Tibial nerve (tissue), 4 donors: ENCODE measurements at places on chromosomes 11 and 22.

GRCh38 chr22:26362471-26362870 is 66.6 kb upstream of the ASPHD2 start:
- H3K4me1 ChIP-seq = peaks cover 3% of the 10 kb centered on the region
- no peak overlapping the region for H3K27ac ChIP-seq
- no peaks in the 10 kb centered on the region for H3K27me3 ChIP-seq
- H3K4me3 ChIP-seq = no peak overlapping the region
- no peaks in the 10 kb centered on the region for H3K36me3 ChIP-seq

- no peak overlapping the region for H3K27ac ChIP-seq
- no peaks in the 10 kb centered on the region for H3K36me3 ChIP-seq
- no peaks in the 10 kb centered on the region for H3K4me1 ChIP-seq
These were observed 59.9 kb downstream of the APIP start for GRCh38 chr11:34856251-34856650.

DNA sequence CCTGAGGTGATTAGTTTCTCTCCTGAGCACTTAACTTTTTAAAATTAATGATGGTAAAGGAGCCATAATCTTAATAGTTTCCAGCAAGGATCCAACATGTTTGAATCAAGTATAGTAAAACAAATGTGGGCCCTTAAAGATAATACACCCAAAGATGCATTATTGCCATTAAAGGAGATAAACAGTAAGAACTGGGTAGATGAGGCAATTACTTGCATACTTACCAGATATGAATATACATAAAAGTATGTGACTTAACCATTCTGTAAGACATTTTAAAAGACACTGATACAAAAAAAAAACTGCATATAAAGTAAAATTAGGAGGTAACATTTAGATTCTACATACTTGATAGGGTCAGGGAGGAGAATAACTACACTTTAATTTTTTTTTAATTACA is 48.2 kb downstream of the CADM1 start:
- no peaks in the 10 kb centered on the region for H3K27me3 ChIP-seq
- peaks cover 10% of the 10 kb centered on the region for H3K4me1 ChIP-seq
- H3K36me3 ChIP-seq = no peaks in the 10 kb centered on the region
- no peak overlapping the region for H3K4me3 ChIP-seq

DNA sequence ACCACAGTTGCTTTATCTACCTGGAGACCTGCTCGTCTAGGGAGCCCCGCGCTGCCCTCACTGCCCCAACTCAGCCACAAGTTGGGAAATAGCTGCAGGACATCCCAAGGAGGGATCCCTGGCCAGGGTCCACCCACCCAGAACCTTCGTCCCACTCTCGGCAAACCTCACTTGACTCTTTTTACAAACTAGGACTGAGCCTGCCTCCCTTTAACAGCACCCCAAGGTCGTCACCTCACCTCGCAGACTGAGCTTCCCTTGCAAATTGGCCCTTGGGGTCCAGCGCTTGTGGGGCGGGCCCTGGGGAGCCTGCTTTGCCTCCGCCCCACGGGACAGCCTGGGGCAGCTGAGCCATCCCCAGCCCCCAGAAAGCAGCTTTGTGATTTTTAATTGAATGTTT is 1505.8 kb downstream of the TBC1D22A start:
- H3K4me1 ChIP-seq = no peaks in the 10 kb centered on the region
- no peak for DNase-seq
- H3K36me3 ChIP-seq = no peaks in the 10 kb centered on the region
- no peaks in the 10 kb centered on the region for H3K27me3 ChIP-seq
- no peak overlapping the region for H3K27ac ChIP-seq
- H3K4me3 ChIP-seq = no peak overlapping the region

DNA sequence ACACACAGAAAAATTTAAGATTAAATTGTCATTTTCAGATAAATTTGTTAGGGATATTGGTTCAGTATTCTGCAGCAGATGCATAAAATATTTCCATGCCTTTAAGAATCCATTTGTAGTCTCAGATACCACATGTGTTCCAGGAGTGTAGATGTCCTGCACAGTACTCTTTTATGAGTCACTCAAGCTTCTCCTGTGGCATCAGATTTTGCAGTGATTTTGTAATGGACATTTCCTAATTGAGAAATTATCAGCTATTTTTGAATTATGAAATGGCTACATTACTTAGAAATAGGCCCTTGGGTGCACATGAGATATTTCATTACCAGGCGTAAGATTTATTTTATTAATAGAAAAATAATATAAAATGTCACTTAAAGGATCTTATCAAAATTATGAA is 18.9 kb downstream of the MMP3 start:
- no peaks in the 10 kb centered on the region for H3K36me3 ChIP-seq
- no peak overlapping the region for H3K27ac ChIP-seq
- no peaks in the 10 kb centered on the region for H3K4me1 ChIP-seq
- no peak overlapping the region for H3K4me3 ChIP-seq
- DNase-seq = no peak

GRCh38 chr22:29346659-29347058 is 31.2 kb upstream of the RASL10A start:
- no peak for DNase-seq
- no peak overlapping the region for H3K4me3 ChIP-seq
- H3K4me1 ChIP-seq = no peaks in the 10 kb centered on the region
- peaks cover 100% of the 10 kb centered on the region for H3K36me3 ChIP-seq
- H3K27ac ChIP-seq = peak overlapping the region; percentile 60

DNA sequence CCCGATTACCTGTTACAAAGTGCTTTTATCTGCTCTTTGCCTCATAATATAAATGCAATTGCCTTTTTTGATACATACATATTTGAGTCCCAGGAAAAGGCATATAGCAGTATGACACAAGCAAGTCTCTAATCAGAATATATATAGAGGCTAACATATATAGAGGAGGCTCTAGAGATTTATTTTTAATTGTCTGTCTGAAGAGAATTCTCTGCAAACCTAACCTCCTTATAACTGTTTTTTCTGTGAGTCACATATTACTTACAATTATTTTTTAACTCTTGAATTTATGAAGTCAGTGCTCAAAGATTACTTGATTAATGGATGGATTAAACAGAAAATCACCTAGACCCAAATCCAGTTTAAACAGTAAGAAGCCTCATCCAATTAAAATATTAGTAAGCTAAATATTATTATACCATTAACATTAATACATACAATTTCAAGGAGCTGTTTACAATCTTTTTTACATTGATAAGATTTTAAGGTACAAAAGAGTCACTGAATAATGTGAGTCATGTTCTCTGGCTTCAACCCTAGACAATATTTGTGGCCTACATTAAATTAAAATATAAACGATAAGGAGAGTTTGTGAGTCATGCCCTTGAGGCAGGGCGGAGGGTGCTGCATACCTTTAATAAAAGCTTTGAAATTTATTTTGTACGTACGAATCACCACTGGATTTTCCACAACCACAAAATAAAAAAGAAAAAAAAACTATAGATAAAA is 19.2 kb upstream of the MMP13 start:
- no peak overlapping the region for H3K4me3 ChIP-seq
- no peak for DNase-seq
- no peaks in the 10 kb centered on the region for H3K27me3 ChIP-seq
- no peaks in the 10 kb centered on the region for H3K4me1 ChIP-seq
- H3K36me3 ChIP-seq = no peaks in the 10 kb centered on the region

- peak overlapping the region; percentile 57 for H3K4me3 ChIP-seq
- peak overlapping the region; percentile 70 for H3K27ac ChIP-seq
- peaks cover 10% of the 10 kb centered on the region for H3K4me1 ChIP-seq
- H3K36me3 ChIP-seq = peaks cover 15% of the 10 kb centered on the region
- DNase-seq = no peak
These were observed 3.1 kb downstream of the FAM180B start for GRCh38 chr11:47589584-47589976.

DNA sequence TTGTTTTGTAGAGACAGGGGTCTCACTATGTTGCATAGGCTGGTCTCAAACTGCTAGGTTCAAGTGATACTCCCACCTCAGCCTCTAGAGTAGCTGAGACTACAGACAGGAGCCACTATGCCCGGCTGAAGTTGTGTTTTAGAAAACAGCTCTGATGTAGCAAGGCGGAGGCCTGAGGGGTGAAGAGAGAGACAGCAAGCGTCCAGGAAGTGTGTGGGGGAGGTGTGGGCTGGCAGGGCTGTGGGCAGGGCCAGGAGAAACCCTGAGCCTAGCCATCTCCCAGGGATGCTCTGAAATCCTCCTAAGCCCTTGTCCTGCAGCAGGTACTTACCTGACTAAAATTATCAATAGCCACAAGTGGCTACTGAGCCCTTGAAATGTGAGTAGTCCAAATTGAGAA is 16.1 kb upstream of the RPS3 start:
- DNase-seq = no peak
- H3K27me3 ChIP-seq = no peaks in the 10 kb centered on the region
- no peaks in the 10 kb centered on the region for H3K36me3 ChIP-seq
- H3K4me1 ChIP-seq = no peaks in the 10 kb centered on the region
- no peak overlapping the region for H3K27ac ChIP-seq

DNA sequence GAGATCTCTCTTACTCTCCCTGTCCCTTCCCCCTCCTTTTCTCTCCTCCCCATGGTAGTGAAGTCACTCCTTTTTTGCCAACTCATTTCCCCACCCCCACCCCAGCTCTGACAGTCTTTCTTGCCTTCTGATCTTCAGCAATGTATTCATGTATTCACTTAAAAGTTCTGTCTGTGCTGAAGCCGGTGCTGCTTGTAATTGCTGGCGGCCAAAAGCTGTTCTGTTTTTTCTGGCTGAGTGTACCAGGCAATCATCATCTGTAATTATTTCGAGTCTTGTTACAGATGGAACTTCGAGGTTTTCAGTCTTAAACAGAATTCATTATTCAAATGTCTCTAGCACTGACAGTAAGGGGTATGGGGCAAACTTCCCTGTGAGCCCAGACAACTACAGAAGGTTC is 99.5 kb downstream of the SPATA19 start:
- H3K27ac ChIP-seq = no peak overlapping the region
- no peaks in the 10 kb centered on the region for H3K27me3 ChIP-seq
- H3K36me3 ChIP-seq = no peaks in the 10 kb centered on the region

GRCh38 chr11:73363147-73363546 is 13.1 kb upstream of the RELT start:
- H3K4me3 ChIP-seq = no peak overlapping the region
- peaks cover 6% of the 10 kb centered on the region for H3K4me1 ChIP-seq
- no peaks in the 10 kb centered on the region for H3K27me3 ChIP-seq
- DNase-seq = no peak
- no peak overlapping the region for H3K27ac ChIP-seq

- DNase-seq = peak; percentile 21
- no peak overlapping the region for H3K4me3 ChIP-seq
- no peaks in the 10 kb centered on the region for H3K27me3 ChIP-seq
- no peaks in the 10 kb centered on the region for H3K4me1 ChIP-seq
These were observed 28.5 kb upstream of the ALKBH3 start for GRCh38 chr11:43852057-43852636.

GRCh38 chr11:1202776-1203504 is 19.9 kb upstream of the MUC5B start:
- peak; percentile 48 for DNase-seq
- H3K27me3 ChIP-seq = peaks cover 33% of the 10 kb centered on the region

DNA sequence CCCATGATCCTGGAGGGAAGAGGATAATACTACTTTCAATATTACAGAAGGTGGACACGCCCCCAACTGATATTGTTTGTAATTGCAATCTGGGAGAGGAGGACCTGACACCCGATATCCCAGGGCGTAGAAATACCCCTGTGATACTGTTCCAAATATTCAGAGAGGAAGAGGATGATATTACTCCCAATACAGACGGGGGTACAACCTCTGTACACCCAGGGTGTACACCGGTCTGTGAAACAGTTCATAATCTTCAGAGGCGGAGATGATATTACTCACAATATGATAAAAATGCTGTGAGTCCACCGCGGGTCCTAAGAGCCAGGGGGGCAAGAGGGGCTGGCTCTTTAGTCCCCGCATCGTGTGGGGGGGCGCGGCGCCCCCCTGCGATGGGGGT is 57.2 kb upstream of the ALDH3B2 start:
- H3K36me3 ChIP-seq = no peaks in the 10 kb centered on the region
- no peak for DNase-seq
- no peak overlapping the region for H3K27ac ChIP-seq
- peak overlapping the region; percentile 39 for H3K4me3 ChIP-seq

- no peak overlapping the region for H3K4me3 ChIP-seq
- H3K27me3 ChIP-seq = no peaks in the 10 kb centered on the region
- no peaks in the 10 kb centered on the region for H3K4me1 ChIP-seq
- DNase-seq = no peak
- no peak overlapping the region for H3K27ac ChIP-seq
These were observed 23.1 kb upstream of the ANO5 start for GRCh38 chr11:22169833-22170232.
